ENCODE measurements at places on chromosomes 4 and X.

DNA sequence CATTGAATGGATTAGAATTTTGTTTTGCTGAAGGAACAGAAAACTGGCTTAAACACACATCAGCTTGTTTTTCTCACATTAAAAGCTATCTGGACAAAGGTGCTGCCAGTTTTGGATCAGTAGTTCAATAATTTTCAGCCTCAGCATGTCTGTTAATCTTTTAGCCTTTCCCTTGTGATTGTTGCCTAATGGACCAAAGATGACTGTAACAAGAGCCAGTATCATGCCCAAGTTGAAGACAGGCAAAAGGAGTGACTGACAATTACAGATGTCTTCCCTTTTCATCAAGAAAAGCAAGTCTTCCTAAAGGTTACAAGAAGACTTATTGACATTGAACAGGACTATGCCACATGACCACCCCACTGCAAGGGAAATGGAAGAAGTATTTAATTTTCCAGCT lies 419.7 kb downstream of the MAPK10 start:
- DNase-seq = no peak

GRCh38 chrX:69504626-69505612 lies 793 bp downstream of the NALF2 start:
- no peak for DNase-seq

- DNase-seq = no peak
Measured at GRCh38 chr4:125104616-125105015, 210.1 kb upstream of the FAT4 start.

DNA sequence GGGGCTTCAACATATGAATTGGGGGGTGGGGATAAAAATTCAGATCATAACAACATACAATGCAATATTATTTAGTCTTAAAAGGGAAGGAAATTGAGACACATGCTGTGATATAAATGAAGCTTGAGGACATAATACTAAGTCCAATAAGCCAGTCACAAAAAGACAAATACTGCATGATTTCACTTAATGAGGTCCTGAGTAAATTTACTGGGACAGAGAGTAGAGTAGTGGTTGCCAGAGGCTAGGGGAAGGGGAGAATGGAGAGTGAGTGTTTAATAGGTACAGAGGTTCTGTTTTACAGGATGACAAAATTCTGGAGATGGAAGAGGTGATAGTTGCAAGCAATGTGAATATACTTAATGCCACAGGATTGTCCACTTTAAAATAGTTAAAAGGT lies 89.2 kb upstream of the RAPGEF2 start:
- DNase-seq = no peak

DNA sequence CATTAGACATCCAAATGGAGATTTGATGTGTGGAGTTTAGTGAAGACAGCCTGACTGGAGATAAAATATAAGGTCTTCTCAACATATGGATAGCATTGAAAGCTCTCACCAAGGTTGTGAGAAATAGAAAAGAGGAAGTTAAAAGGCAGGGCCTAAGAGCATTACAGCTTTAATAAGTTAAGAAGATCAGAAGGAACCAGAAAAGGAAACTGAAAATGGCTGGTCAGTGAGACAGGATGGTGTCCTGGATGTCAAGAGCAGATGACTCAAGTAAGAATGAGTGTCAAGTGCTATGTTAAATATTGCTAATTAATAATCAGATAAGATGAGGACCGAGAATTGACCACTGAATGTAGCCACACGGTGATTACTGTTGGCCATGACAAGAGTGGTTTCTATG lies 642.9 kb downstream of the STPG2 start:
- no peak for DNase-seq

GRCh38 chrX:124338733-124339514 lies 6.5 kb downstream of the TEX13D start:
- DNase-seq = peak; percentile 8

GRCh38 chrX:44871114-44871645 lies 1.8 kb upstream of the KDM6A start:
- DNase-seq = no peak

GRCh38 chr4:68368691-68369131 lies 18.8 kb upstream of the YTHDC1 start:
- DNase-seq = no peak

DNA sequence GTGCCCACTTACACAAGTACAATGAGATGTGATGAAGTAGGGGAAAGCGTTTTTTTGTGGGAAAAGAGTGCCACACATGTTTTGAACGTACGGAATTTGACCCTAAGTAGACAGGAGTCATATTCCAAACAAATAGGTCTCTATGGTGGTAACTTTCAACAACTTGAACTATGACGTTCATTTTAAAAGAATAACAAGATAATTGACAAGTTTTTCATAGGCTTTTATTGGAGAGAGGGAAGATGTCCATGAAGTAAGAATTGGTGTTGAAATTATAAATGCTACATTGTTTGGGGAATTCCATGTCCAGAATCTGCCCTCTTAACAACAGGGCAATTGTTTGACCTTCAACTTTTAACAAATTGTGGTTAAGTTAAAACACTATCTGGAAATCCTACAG lies 126.5 kb downstream of the GASK1B start:
- DNase-seq = no peak

DNA sequence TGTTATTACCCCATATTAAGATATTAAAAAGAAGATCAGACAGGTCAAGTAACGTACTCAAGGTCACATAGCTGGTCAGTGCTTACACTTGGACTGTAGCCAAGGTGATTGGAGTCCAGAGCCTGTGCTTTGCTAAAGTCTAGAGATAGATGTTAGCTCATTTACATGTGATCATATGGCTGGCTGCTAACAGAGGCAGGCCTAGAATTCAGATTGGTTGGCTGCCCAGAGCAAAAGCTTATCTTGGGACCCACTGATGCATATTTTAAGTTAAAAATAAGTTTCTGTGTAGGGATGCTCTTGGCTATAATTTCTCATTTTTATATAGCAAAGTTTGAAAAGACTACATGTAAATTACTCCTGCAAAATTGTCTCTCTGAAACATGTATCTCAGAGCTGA lies 18.1 kb upstream of the EXOC1L start:
- DNase-seq = no peak
